Colonic mucosa (tissue), 4 donors: ENCODE measurements at places on chromosomes 2 and 18. TPM values are rescaled to one million over a fixed set of nuclear protein-coding genes. Genes with fewer than 3 reads are reported as not detected.

LRRTM1 gene
- total RNA-seq: 0.66 TPM

CTDP1 gene
- total RNA-seq: 36.9 TPM

FBXO41 gene
- total RNA-seq: 2.4 TPM

TP53I3 gene
- 58.8 TPM for total RNA-seq

STK11IP gene
- 25.4 TPM for total RNA-seq

DOK6 gene
- total RNA-seq: 0.61 TPM

CHRND gene
- not detected for total RNA-seq

FKBP1B gene
- total RNA-seq: 8.0 TPM

- DNase-seq: no peak
These were observed 1652.1 kb upstream of the DDX18 start for GRCh38 chr2:116162395-116162794.

- no peak for DNase-seq
These were observed 71.6 kb downstream of the BOLA3 start for GRCh38 chr2:74076074-74076470.

GRCh38 chr2:82837588-82838304 is 1621.3 kb downstream of the SUCLG1 start:
- DNase-seq: no peak

DNA sequence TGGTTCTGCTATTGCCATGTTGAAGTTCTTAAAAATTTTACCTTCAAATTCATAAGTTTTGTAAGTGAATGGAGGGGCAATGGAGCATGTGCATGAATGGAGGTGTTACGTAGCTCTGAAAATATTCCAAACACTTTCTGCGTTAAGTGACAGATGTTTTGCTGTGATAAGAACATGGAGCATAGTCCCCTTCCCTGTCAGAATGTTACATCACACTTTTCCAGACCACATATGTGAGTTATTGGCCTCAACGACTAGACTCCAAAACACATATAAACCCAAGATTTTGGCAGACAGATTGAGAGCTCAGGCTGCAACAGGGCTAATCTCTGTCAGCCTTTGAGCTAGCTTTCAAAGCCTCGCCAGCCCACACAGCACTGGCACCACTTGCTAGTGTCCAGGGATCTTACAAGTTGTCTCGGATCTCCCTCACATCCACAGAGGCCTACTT is 27.2 kb upstream of the MFSD6 start:
- DNase-seq: no peak

GRCh38 chr2:150584081-150584480 is 96.6 kb upstream of the RND3 start:
- DNase-seq: no peak

DNA sequence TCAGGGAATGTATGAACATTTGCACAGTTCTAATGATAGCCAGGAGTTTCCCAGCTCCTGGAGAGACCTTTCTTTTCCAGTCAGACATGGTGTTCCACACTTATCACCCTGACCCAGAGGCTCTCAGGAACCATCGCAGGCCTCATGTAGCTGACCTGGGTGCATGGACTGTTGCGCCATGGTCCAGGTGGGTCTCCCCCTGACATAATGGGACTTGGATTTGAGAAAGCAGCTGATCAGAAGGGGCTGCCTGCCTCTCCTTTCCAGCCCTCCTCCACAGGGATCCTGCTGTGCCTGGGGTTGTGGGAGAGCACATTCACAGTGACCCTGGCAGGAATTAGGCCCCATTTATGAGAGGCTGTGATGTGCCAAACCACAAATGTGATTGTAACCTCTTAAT is 133.4 kb upstream of the ALPP start:
- DNase-seq: no peak

DNA sequence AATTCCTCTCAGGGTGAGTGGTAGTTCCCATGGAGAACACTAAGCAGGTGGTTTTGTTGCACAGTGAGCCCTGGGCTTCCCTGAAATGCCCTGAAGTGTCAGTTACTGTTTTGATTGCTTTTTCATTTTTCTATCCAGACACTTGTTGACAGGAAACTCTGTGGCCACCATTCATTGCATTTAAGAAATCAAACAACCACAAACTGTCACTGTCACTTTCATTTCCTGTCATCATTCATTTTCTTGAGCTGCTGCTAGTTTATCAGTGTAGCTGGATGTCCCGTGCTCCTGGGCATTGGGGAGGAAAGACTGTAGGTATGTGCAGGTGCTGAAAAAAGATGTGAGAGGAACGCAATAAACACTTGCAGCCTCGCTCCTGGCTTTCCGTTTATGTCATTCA is 891.6 kb upstream of the ZEB2 start:
- no peak for DNase-seq

GRCh38 chr18:35106013-35106844 is 65.0 kb downstream of the MAPRE2 start:
- no peak for DNase-seq

DNA sequence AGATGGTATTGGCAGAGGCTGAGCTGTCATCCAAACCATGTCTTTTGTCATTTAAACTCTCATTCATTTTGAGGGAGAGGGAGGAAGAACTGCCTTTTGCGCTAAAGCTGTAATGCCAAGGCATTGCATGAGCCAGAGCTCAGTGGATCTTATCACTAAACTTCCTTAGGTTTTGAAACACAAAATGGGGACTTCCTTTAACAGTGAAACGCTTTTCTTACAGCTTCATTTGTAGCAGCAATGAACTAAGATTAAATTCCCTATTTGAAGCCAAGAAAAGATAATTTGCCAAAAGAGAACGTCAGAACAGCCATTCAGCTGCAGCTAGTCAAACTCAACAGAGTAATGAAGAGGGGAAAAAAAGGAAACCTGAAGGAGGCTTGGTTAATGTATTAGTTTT is 143.5 kb upstream of the MMADHC start:
- no peak for DNase-seq

GRCh38 chr2:160652236-160652635 is 158.6 kb upstream of the RBMS1 start:
- peak; percentile 34 for DNase-seq

DNA sequence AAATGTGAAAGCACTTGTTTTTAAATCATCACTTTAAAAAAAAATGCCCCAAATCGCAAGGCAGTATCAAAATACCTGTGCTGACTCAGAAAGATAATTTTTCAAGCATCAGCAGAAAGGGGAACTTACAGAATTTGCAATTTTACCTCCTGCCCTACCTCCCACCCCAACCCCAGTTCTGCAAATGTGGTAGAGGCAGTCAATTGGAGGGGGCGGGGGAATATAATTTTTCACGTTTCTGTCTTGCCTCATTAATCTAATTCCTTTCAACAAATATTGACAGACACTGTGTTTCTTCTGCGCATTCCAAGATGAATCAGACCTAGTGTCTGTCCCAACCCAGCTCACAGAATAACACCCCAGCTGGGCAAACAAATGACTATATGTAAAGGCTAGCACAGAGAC is 76.8 kb downstream of the ALPK2 start:
- no peak for DNase-seq

GRCh38 chr2:210844016-210844415 is 287.6 kb downstream of the CPS1 start:
- no peak for DNase-seq

DNA sequence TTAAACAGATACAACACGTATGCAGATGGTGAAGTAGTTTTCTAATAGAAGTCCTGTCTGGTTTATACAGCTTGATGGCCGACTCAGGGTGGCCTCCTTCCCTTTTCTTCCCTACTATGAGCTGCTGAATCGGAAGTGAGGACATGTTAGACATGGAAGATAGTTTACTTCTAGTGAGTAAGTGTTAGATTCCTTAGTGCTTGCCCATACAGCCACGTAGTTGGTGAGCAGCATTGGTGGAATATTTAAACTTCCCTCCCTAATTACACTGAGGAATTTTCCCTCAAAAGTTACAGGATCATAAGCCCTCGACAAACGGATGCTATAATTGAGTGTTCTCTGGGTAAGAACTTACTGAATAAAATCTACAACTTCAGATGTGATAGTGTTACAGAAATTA is 52.1 kb downstream of the RHBDD1 start:
- DNase-seq: no peak

- DNase-seq: peak; percentile 22
These were observed 154.0 kb downstream of the PMAIP1 start for GRCh38 chr18:60053747-60054304.

DNA sequence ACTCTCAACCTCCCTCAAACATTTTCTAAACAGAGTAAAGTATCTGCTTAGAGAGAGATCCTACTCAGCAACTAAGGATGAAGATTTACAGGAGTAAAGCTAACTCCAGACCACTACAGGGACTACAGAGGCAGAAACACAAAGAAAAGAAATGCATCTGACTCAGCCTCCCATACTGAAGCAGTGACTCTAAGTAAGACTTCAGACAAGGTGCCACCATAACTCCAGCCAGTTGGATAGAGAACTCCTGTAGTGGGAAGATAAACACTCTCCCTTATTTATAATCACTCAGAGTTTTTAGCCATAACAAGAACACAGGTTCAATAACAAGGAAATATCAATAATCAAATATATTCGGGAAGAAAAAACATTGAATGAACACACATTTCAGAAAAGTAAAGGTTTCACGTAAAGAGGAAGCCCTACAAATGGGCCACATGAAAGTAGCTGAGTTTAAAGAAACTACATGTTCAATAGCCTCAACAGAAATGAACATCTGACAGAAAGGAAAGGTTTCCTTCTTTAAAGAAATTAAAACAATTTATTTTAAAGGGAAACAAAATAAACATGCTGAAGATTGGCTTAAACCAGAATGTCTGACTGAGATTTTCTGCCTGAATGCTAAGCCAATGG is 519.9 kb downstream of the KCNJ3 start:
- DNase-seq: no peak

DNA sequence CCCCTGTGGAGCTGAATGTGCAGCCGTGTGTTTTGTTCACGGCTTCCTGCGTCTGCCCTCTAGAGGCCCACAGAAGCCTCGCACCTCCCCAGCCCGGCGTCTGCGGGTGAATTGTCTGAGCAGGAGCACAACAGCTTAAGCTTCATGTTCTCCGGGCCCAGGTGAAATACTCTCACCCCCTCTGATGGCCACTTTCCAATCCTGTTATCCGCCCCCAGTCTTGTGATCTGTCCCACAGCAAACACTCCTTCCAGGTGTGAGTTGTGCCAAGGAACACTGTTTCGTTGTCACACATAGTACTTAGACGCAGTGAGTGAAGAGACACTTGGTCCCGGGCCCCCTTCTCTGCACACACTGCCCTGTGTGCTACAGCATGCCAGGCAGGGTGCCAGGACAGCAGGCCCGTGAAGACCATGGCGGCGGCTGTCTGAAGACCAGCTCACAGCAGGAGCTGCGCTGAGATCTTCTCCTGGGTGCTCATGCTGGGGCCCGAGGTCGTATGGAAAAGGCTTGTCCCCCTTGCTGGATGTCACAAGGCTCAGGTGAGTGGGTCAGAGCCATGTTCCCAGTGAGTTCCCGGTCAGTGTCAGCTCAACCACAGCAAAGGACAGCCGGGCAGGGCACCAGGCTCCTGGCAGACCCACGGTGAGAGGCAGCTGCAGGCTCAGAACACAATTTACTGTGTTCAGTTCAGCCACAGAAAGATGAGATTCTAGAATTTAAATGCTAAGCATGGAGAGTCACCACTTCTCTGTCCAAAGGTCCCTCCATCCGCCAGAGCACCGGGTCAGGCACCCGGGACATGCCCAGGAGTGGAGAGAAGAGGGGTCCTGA is 6.8 kb upstream of the PXDN start:
- DNase-seq: peak; percentile 57

- no peak for DNase-seq
These were observed 104.9 kb downstream of the TRIB2 start for GRCh38 chr2:12821656-12822055.

DNA sequence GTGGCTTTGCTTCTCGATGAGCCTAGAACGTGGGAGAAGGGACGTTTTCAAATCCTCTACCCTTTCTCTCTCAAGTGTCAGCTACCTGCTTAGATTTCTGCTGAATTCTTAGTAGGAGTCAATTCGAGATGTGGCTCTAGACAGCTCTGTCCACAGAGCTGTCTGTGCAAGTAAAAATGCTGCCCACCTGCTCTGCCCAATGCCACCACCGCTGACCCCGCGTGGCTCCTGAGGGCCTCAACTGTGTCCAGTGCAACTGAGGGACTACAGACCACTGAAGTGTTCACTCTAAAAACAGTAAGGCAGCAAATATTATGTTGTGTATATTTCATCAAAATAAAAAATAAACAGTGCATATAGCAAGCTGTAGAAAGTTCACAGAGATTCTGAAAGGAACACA is 266.3 kb downstream of the ZNF516 start:
- no peak for DNase-seq

DNA sequence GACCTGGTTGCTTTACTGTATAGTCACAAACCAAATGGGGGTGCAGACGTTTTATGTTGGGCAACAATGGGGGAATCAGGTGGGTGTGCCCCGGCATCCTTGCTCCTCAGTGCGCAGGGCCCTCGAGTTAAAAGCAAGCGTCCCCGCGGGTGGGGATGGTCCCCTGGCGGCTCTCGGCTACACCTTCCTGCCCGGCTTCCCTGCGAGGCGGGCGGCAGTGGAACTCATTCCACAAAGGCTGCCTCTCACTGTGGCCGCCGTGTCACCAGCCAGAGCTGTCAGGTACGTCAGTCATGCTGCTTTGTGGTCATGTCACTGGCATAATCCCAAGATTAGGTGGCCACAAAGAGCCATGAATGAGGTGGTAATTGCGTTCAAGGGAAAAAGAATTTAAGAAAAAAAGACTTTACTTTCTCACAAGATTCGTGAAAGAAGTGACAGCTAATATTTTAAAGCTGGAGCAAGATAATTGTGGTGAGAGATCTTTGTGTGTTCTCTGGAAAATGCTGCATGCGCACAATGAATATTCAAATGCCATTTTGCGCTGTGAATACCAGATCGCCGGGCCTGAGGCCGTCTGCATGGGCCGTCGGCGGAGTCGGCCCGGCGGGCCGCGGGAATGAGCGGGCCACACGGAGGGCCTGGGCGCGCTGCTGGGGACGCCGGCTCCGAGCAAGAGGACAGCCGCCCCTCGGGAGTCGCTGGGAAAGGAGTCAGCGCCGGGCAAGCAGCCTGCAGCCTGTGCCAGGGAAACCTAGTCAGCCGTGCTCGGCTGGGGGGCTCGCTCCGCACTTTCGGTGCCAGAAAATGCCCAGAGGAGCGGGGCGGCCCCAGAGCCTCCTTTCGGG is 82.3 kb upstream of the LDLRAD4 start:
- no peak for DNase-seq

- no peak for DNase-seq
These were observed 43.4 kb upstream of the HAAO start for GRCh38 chr2:42835577-42836371.

- peak; percentile 61 for DNase-seq
These were observed 1.8 kb downstream of the SP3 start for GRCh38 chr2:173963323-173963816.

- no peak for DNase-seq
These were observed 63.5 kb upstream of the ST3GAL5 start for GRCh38 chr2:85952196-85952734.
